ENCODE measurements at places on chromosomes 4 and X.

DNA sequence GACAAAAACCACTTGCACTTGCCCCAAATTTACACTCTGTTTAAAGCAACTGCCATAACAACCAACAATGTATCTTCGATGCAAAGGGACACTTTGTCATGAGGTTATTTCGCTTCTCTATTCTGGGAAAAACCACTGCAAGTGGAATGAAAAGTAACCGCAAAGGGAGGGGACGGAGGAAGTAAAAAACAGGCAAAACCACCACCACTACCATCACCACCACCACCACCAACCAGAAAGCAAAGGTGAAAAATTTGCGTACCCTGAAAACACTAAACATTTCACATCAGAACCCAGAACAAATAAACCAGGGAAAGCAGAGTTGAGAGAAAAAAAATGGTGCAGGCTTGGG is 1.2 kb upstream of the N4BP2 start:
- peak; percentile 92 for DNase-seq

DNA sequence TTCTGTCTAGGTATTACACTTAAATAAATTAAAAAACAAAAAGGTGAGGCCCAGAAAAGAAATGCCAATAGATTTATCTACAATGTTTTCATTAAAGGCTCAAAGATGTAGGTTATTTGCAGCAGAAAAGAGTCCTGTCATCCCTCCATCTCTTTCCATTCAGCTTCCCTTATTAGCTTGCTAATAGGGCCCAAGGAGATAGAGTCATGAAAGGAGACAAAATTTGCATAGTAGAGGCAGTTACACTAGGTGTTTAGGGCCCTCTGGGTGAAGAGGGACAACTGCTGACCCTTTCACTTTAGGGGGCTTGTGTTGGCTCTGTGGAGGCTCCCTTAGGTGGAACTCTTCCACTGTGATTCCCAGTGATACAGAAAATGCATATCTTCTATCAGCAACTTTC is 58.4 kb upstream of the TACR3 start:
- DNase-seq = no peak

GRCh38 chrX:153336121-153336894 is 2.4 kb downstream of the ZNF275 start:
- DNase-seq = no peak

GRCh38 chrX:50606300-50606950 is 135.8 kb upstream of the DGKK start:
- DNase-seq = no peak

- DNase-seq = peak; percentile 36
These were observed 7.4 kb downstream of the ARHGAP10 start for GRCh38 chr4:147739239-147739823.

GRCh38 chr4:8696369-8697127 is 104.0 kb downstream of the CPZ start:
- no peak for DNase-seq

DNA sequence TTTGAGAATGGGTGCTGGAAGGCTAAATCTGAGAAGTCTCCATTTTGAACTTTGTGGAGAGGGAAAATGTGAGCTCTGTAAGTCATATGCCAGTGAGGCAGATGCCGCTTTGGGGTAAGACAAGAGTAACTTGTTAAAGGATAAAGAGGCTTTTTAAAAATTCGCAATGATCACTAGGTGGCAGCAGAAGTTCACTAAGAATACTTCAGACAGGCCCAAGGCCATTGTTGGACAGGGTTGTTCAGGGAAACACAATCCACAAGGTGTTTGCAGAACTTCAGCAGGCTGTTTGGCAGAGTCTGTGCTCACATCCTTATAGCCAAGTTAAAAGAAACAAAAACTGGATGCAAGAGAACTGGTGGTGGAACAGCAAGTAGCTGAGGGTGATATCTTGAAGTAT is 13.7 kb upstream of the PIGA start:
- DNase-seq = peak; percentile 74

DNA sequence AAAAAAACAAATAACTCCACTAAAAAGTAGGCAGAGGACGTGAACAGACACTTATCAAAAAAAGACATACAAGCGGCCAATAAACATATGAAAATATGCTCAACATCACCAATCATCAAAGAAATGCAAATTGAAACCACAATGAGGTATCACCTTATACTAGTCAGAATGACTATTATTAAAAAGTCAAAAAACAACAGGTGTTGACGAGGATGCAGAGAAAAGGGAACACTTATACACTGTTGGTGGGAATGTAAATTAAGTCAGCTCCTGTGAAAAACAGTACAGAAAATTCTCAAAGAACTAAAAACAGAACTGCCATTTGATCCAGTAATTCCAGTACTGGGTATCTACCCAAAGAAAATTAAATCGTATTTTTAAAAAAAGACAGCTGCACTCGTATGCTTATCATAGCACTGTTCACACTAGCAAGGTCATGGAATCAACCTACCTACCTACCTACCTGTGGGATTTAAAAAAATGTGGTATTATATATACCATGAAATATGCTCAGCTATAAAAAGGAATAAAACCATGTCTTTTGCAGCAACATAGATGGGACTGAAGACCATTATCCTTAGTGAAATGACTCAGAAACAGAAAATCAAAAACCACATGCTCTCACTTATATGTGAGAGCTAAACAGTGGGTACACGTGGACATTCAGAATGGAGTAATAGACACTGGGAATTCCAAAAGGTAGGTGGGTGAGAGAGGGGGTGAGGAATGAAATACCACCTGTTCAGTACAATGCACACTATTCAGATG is 24.8 kb upstream of the PTPN13 start:
- no peak for DNase-seq

- DNase-seq = no peak
These were observed 385.4 kb upstream of the MAD2L1 start for GRCh38 chr4:120452001-120452400.

DNA sequence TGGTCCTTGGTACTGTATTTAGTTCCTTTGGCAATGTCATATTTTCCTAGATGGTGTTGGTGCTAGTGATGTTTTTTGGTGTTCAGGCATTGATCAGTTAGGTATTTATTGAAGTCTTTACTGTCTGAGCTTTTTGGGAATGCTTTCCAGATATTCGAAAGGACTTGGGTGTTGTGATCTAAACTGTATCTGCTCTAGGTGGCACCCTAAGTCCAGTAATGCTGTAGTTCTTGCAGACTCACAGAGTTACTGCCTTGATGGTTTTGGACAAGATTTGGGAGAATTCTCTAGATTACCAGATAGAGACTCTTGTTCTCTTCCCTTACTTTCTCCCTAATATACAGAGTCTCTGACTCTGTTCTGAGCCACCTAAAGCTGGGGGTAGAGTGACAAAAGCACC is 513.6 kb upstream of the PITX2 start:
- DNase-seq = no peak

DNA sequence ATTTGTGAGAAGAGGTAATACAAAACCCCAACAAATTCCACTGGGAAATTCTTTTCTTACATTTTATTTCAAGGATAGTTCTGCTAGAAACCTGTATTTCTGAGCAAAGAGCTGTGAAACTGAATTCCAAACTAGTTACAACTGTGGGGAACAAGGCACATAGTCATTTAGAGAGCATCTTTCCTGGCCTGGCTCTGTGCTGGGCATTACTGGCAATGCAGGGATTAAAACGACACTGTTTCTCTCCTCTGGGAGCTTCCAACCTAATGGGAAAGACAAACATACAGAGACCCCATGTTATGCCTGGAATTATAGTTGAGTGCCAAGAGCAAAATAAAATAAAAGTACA is 36.5 kb downstream of the SUPT20HL1 start:
- no peak for DNase-seq

DNA sequence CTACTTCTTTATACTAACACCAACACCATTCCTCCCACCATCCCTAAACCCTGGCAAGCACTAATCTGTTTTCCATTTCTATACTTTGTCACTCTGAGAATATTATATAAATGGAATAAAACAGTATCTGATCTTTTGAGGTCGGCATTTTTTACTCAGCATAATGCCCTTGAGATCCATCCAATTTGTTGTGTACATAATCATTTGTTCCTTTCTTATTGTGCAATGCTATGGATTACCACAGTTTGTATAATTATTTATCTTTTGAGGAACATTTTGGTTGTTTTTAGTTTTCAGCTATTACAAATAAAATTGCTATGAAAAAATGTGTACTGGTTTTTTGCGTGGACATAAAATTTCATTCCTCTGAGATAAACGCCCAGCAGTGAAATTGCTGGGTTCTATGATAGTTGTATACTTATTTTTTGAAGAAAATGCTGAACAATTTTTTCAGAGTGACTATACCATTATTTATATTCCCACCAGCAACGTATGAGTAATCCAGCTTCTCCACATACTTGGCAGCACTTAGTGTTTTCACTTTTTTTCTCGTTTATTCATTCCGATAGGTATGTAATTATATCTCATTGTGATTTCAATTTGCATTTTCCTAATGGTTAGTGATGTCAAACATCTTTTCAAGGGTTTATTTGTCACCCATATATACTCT is 154.3 kb upstream of the DCAF8L1 start:
- DNase-seq = no peak

GRCh38 chrX:21375708-21376009 is 1.4 kb downstream of the CNKSR2 start:
- no peak for DNase-seq

DNA sequence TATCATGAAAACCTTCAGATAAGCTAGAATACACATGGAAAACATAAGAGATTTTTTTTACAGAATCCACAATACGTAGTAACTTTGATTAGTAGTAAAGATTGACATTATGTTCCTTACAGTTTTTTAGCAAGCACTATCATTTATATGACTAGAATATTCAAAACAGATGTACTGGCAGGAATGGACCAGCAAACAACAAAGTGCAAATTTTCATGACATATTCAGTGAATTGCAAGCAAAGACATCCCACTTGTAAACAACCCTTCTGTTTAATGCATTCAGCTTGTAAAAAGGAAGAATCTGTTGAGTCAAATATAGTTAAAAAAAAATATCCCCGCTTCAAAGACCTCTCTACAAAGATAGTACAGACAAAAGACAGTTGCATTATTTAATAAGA is 403.7 kb upstream of the TRAM1L1 start:
- no peak for DNase-seq

DNA sequence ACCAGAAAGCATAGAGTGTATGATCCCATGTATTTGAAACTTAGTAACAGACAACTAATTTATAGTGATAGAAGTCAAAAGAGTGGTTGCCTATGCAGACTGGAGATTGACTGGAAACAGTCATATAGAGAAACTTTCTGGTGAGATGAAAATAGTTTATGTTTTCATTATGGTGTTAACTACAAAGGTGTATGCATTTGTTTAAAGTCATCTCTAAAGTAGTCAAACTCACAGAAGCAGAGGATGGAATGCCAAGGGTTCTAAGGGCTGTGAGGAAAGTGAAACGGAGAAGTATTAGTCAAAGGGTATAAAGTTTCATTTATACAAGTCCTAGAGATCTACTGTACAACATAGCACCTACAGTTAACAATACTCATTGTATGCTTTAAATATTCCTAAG is 45.8 kb downstream of the ENOX2 start:
- DNase-seq = no peak

- no peak for DNase-seq
These were observed 210.1 kb upstream of the FAT4 start for GRCh38 chr4:125104616-125105015.

GRCh38 chr4:7546152-7546808 is 111.5 kb upstream of the PSAPL1 start:
- no peak for DNase-seq

Measured in suppressor macrophage treated with lipopolysaccharide for 1 hour (primary cell).